Dermis microvascular lymphatic vessel endothelial cell (primary cell): ENCODE measurements at places on chromosomes 13 and 19.

- DNase-seq: peak; percentile 36
Measured at GRCh38 chr13:32314271-32315237, 609 bp downstream of the ZAR1L start.

- DNase-seq: no peak
Measured at GRCh38 chr13:26695360-26695705, 65.3 kb downstream of the GPR12 start.

DNA sequence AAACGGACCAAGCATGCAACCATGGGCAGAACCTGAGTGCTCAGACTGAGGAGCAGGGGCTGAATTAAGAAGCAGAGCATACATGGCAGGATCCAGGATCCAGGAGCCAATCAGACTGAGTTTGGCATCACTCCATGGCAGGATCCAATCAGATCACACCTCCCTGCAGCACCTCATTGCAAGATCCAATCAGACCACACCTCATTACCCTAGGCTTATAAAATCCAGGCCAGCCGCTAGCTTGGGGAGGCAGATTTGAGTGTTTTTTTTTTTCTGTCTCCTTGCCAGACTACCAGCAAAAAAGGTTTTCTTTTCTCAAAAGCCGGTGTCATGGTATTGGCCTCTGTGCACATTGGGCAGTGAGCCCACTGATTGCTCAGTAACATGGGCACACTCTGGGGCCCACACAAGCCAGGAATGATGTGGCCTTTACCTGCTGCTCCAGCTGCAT, 127.9 kb upstream of the GJB6 start:
- DNase-seq: no peak

DNA sequence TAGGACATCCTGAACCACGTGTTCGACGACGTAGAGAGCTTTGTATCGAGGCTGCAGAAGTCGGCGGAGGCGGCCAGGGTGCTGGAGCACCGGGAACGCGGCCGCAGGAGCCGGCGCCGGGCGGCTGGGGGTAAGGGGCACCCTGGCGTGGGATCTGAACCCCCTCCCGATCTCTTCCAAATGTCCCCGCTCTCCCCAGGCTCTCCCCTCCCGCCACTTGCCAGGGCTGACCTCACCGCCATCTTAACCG, 6.0 kb downstream of the EPS8L1 start:
- DNase-seq: no peak

- DNase-seq: no peak
Measured at GRCh38 chr13:64088491-64088890, 2672.8 kb upstream of the PCDH20 start.

GRCh38 chr13:49980266-49980665, 16.6 kb upstream of the TRIM13 start:
- no peak for DNase-seq

- DNase-seq: no peak
Measured at GRCh38 chr13:109764045-109764444, 22.3 kb downstream of the IRS2 start.

DNA sequence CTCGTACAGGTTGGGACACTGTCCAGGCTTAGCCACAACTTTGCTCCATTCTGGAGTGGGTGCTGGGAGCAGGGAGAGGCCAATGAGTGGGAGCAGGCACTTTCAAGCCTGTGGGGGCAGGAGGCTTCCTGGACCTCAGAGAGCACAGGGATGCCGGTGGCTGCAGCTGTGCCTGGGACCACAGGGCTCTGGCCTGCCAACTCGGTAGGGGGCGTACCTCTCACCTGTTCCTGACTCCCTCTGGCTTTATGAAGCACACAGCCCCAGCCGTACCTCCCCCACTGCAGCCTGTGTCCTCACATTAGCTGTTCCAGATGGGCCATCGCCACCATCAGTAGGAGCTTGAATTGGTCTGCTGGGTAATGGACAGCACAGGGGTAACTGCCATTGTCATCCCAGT, 278.7 kb upstream of the KLHL1 start:
- DNase-seq: no peak

- DNase-seq: peak; percentile 6
Measured at GRCh38 chr13:95403349-95404140, 102.3 kb upstream of the ABCC4 start.

- DNase-seq: no peak
Measured at GRCh38 chr13:101007245-101007644, 332.6 kb upstream of the TMTC4 start.

DNA sequence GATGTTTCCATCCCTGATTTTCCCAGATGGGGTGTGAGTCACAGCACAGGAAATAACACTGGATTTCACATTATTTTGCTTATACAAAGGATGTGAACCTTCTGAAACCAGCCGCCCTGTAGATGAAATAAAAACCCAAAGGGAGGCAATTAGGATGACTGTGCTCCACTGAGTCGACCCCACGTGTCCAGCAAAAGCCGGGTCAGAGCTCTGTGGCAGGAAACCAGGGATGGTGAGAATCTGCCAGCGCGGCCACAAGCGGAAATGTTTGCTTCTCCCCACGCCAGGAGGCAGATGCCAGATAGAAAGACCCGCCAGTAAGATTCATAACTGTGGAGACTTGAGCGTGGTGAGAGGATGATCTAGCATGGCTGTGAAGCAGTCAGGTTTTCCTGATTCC, 764.4 kb downstream of the LIG4 start:
- DNase-seq: peak; percentile 99

GRCh38 chr13:93425411-93425810, 198.8 kb downstream of the GPC6 start:
- DNase-seq: no peak

DNA sequence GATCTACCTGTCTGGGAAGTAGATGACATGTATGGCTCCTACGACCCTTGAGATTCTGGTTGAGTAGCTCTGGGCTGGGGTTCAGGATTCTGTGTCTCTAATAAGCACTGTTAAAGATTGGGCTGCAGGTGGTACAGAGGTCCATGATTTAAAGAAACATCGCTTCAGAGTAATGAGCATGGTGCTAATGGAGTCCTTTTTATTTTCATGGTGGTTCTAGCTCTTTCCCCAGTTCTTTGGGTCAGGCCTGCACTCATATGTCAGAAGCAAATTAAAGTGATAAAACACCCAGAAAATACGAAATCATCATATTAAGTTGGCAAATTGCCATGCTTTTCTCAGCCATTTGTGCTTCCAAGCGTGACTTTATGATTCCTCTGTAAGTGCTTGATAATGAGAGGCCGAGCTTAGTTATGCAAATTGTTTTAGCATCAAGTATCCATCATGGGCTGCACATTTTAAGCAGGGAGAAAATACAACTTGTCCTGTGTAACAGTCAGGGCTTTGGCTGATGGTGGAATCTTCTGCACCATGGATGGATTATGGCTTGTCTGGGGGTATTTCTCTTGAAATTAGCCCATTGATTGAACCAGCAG, 45.1 kb downstream of the MTUS2 start:
- DNase-seq: no peak

DNA sequence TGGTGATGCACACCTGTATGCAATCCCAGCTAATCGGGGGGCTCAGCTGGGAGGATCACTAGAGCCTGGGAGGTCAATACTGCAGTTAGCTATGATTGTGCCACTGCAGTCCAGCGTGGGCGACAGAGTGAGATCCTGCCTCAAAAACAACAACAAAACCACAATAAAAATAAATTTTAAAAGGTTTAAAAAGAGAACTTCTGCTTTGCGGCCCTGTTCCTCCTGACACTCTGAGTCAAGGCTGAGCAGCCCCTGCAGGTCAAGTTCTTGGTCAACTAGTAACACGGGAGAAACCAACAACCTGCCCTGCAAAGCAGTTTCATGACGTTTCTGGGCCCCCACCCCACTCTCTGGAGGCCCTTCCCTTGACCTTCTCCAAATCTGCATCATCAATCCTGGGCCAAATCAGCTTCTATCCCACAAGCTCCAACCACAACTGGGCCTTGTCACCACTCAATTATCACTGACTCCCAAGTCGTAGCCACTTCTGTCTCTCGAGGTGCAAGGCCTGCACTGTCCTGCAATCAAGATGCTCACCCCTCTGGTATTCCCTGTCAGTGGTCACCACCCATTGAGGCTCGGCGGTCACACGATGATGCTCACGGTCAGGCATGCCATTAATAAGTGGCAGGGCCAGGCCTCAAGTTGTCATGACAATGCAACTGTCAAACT, 7.5 kb downstream of the ELAVL1 start:
- DNase-seq: no peak

DNA sequence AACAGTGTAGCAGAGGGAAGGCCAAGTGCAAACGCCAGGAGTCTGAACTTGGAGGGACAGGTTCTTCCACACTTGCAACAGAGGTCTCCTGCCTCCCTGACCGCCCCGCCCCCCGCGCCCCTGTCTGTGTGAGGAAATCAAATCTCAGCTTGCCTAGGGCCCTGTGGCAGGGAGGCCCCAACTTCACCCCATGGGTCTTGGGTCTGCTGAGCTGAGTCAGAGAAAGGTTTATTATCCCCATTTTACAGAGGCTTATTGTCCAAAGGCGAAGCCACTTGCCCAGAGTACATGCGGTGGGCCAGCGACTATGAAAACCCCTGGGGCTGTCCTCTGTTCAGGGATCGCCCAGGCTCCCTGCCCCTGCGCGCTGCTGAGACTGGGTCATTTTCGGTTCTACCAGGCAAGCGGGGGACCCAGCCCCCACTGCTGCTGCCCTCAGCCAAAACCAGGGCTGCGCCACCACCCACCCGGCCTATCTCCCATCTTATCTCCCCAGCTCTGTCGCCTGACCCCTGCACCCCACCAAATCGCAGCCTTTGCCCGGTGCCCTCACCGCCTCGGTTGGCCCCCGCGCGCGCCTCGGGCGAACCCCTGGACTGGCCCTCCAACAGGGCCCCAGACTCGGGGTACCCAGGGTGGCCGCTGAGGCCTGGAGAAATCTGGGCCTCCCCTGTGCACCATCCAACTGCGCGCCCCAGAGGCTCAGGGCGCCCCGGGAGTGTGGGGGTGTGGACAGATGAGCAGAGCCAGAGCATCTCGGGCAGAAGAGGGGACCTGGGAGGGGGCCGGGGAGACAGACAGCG, 850 bp upstream of the CERS4 start:
- no peak for DNase-seq

DNA sequence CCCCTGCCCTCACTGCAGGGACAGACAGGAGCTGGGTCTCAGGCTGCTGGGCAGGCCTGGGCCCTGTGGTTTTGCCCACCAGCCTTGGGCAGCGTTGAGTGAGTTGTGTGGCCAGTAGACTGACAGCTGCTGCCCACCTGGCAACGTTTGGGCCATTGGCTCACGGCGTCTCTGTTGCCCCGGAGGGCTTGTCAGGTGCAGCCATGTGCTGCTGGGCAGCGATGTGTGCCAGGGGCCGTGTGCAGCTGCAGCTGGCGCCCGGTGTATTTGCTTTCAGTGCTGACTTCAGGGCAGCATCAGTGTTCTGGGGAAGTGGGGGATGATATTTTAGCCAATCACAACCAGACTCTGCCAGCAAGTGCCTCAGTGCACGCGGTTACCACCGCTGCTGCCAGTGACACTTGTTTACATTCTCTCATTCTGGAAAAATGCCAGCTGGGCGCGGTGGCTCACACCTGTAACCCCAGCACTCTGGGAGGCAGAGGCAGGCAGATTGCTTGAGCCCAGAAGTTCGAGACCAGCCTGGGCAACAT, 10.6 kb downstream of the FZR1 start:
- peak; percentile 44 for DNase-seq

- no peak for DNase-seq
Measured at GRCh38 chr13:69565334-69565733, 542.3 kb upstream of the ATXN8OS start.

- DNase-seq: no peak
Measured at GRCh38 chr19:7832009-7832408, 2.0 kb downstream of the EVI5L start.

GRCh38 chr13:59674616-59675015, 489.1 kb downstream of the DIAPH3 start:
- no peak for DNase-seq

GRCh38 chr13:61954092-61954491, 538.4 kb upstream of the PCDH20 start:
- DNase-seq: peak; percentile 3

- DNase-seq: no peak
Measured at GRCh38 chr13:98032168-98032567, 78.7 kb downstream of the IPO5 start.

DNA sequence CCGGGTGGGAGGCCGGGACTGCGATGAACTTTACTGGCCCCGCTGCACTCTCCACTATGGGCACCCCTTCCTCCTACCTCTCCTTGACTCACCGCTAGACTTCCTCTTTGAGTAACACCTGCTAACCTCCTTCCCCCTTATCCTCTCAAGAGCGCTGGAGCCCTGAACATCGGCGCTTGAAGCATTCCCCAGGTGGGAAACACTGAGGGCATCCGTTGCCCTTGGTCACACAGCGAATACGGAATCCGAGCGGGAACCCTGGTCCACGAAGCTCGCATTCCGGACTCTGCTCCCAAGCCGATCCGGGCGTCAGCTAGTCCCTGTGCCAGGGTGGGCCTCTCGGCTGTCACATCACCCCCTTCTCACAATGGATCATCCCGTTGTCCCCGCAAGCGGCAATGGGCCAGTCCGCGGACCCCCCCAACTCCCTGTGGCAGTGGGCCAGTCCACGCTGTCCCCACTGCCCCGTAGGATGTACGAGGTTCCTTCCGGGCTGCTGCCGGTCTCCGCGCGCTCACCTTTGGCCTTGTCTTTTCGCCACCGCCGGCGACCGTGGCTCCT, 4.2 kb downstream of the LIPE start:
- peak; percentile 30 for DNase-seq

DNA sequence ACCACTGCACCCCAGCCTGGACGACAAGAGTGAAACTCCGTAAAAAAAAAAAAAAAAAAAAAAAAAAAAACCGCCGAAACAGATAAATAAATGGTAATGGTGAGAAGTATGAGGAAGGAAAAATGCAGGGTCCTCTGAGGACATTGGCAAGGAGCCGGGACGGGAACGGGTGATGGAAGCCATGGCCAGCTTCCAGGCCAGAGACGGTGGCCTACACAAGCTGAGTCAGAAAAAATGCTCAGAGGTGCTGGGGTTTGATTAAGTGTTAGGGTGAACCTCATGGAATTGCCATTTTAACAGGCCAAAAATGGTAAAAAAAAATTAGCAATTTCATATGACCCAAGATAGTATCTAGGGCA, 866 bp upstream of the ZSWIM4 start:
- no peak for DNase-seq

- DNase-seq: no peak
Measured at GRCh38 chr19:5154799-5155426, 185.7 kb downstream of the PTPRS start.

GRCh38 chr19:17997969-17998826, 9.8 kb upstream of the ARRDC2 start:
- DNase-seq: no peak

- DNase-seq: no peak
Measured at GRCh38 chr19:18093439-18094161, 4.0 kb upstream of the MAST3 start.

GRCh38 chr19:46196410-46197124, 33.0 kb upstream of the IGFL1 start:
- no peak for DNase-seq

GRCh38 chr19:32465176-32465575, 59.6 kb downstream of the DPY19L3 start:
- DNase-seq: no peak

- DNase-seq: no peak
Measured at GRCh38 chr19:3603121-3603811, 3.4 kb downstream of the TBXA2R start.

DNA sequence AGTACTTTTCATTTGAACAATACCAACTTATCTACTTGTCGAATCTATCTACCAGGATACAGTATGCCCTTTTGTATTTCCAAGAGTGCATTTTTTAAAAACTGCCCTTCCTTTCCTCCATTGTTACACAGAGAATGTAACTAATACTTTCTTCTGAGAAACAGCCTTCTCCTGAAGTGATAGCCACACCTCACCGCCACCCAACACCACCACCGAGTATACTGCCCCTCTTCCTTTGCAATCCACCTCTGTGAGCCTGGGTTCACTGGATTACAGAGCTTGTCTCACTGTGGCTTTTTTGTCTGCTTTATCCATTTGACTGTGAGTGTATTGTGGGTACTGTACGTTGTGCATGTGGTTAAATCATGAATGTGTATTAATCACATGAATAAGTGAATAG, 305.4 kb downstream of the KLF12 start:
- peak; percentile 23 for DNase-seq
